Stimulated activated CD8-positive, alpha-beta memory T cell treated with anti-CD3 and anti-CD28 coated beads, Interleukin-2, amount 100 ng/mL, for 1 hour (primary cell): ENCODE measurements at places on chromosomes 4 and X.

DNA sequence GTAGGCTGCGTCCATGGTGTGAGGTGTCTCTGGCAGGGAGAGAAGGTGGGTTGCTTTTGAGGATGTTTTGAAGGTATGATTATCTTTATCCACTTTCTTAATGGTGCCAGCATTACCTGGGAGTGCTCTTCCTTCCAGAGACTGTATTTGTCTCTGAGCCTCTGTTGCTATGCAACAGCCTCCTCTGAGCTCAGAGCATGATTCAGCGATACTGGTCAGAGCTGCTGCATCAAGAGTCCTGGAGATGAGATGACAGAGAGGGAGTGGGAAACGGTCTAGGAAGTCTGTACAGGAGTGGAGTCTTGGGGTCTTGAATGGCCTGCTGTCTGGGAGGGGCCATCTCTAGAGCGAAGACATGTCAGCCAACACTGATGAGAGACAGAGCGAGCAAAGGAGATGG, 104.4 kb upstream of the RAB40AL start:
- DNase-seq: no peak

DNA sequence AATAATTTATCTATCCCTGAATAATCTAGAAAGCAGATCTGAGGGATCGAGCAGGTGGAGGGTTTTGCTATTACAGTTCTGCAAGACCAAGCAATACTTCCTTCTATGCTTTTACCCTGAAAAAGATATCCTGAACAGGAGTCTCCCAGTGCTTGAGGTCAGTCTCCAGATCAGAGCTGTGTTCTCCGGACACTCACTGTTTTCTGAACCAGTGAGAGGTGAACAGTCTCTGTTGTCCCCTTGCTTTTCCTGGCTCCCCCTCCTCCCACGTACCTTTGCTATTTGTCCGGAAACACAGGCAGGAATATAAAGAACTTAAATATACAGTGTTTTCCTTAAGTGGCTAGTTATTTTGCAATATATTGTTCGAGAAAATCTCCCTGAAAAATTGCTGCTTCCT, 116.6 kb downstream of the ATXN3L start:
- no peak for DNase-seq

DNA sequence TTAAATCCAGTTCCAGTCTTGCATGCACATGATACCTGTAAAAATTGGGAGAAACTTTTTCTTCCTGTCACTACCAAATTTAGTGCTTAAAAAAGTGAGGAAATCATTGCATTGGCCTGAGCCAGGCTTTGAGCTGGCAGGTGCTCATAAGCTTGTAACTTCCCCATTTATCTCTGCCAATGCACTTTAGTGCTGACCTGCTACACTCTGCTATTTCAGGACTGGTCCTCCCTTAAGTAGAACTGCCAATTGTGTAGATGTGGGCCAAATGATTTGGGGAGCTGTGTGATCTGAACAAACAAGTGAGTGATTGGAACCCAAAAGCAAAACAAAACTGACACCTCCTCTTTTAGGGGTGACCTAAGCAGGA, 51.8 kb downstream of the ZNF827 start:
- no peak for DNase-seq

- no peak for DNase-seq
These were observed 40.3 kb downstream of the RWDD4 start for GRCh38 chr4:183618681-183619080.

DNA sequence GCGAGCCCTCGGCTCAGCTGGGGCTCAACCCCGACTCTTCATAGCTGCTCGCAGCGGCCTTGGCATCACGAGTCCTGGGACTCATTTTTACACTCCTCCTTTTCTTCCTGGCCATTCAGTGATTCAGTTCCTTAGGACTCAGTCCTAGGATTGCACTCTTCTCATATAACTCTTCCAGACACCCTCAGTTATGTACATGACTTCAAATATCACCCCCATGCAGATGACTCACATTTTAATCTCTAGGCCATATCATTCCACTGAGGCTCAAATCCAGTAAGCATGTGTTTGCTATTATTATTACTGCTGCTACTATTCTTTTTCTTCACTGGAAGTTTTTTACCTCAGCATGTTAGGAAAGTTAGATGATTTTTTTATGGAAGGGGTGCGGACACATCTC, 14.4 kb downstream of the ITGB1BP2 start:
- DNase-seq: no peak

DNA sequence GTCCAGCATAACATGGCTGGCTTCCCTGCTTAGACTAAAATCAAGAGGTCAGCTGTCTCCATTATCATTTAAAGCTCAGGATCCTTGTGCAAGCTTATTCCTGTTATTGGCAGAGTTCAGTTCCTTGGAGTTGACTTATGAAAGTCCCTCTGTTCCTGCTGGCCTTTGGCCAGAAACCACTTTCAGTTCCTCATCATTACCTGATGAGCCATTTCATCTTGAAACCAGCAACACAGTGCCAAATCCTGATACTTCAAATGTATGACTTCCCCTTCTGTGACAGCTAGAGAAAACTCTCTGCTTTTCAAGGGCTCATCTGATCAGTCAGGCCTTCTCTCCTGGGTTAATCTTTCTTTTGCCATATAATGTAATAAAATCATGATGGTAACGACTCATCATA, 110.6 kb upstream of the FSTL5 start:
- DNase-seq: no peak

GRCh38 chrX:148577741-148578140, 77.3 kb downstream of the AFF2 start:
- DNase-seq: no peak

GRCh38 chr4:38606587-38606905, 57.5 kb upstream of the KLF3 start:
- no peak for DNase-seq

DNA sequence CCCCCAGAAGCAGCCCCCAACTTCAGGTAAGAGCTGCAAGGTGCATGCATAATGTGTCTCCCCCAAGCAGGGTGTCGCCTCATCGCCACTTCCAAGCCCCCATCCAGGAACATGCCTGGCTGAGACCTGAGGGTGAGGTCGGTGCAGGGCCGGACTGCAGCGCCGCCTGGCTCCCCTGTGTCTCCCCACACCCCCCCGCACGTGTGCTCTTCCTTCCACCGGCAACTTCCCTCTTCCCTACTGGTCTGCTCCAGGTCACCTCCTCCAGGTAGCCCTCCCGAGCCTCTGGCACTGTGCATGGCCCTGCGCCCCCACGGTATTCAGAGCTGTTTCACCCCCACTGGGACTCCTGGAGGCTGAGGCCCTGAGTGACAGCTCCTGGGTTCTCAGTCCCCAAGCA, 2.2 kb upstream of the BGN start:
- no peak for DNase-seq

GRCh38 chrX:130728208-130728607, 174.8 kb downstream of the ENOX2 start:
- no peak for DNase-seq

DNA sequence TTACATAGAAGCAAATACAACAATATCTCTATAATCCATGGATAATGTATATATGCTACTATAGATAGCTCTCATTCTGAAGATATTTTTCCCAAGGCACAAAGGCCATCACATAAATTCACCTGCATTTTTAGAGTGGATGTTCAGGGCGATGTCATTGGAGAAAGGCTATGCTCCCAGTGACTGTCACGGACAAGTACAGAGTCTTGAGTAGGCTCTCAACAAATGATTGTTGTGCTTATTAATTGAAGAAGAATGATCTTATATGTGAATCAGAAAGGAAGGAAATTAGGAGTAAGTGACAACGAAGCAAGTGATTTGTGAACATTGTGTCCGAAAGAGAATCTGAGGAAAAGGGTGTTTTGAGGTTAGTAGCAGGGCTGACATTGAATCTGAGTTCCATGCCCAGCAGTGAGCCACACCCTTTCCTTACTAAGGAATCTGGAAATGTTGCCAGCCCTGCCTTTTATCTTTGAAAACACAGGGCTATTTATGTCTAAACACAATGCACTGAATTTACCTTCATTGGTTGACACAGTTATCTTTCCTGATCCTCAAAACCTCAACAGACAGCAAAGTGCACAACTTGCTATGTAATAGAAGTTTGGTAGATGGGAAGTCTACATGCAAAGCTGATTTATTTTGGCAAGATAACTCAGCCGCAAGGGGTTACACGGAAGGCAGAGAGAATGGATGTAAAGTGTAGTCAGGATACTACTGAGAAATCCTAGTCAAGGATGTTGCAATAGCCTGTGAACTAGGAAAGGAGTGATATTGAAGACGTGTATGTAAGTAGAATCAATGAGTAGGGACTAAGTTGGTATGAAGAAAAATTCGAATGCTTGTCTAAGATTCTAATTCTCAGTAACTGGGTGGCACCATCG, 50.4 kb downstream of the SORBS2 start:
- DNase-seq: no peak

GRCh38 chr4:146520896-146521540, 722 bp downstream of the SLC10A7 start:
- no peak for DNase-seq
